ENCODE measurements at places on chromosomes 1 and 21.

DNA sequence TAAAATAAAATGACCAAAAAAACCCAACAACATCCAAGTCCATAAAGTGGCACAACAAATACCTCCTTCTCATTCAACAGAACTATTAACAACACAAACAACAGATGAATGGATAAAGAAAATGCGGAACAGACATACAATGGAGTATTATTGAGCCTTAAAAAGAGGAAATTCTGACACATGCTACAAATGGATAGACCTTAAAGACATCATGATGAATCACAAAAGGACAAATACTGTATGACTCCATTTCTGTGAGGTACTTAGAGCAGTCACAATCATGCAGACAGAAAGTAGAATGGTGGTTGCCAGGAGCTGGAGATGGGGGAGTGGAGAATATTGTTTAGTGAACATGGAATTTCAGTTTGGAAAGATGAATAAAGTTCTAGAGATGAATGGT lies 42.6 kb downstream of the EYA3 start:
- DNase-seq, result no peak

- no peak for DNase-seq
Observed at GRCh38 chr1:246925997-246926626, 5.6 kb downstream of the AHCTF1 start.

DNA sequence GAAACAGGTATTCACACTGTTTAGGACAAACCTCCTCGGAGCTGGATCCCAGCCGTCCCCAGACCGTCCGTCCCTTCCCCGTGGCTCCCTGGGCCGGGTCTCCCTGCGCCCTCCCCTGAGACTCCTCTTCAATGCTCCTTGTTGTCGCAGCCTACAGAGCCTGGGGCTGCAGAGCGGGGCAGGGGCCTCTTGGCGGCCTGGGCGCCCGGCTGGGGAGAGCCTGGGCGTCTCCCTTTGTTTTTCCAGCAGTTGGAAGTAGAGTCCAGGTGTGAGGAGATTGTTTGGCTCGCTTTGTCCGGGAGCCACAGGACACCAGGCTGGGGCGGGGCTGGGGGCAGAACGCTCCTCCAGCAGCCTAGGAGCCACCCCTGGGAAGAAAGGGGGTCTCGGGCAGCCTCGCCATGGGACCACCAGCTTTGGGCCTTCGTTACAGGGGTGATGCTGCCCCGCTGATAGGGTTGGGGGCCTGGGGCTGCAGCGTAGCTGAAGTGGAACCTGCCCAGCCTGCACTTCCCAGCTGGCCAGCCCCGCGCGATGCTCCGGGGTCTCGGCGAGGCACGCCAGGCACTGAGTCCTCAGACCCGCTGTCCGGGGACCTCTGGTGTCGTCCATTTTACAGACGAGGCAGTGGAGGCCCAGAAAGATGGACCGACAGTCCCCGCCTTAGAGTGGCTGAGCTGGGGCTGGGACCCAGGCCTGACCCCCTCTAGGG lies 66.9 kb downstream of the PRDM16 start:
- DNase-seq, result no peak

DNA sequence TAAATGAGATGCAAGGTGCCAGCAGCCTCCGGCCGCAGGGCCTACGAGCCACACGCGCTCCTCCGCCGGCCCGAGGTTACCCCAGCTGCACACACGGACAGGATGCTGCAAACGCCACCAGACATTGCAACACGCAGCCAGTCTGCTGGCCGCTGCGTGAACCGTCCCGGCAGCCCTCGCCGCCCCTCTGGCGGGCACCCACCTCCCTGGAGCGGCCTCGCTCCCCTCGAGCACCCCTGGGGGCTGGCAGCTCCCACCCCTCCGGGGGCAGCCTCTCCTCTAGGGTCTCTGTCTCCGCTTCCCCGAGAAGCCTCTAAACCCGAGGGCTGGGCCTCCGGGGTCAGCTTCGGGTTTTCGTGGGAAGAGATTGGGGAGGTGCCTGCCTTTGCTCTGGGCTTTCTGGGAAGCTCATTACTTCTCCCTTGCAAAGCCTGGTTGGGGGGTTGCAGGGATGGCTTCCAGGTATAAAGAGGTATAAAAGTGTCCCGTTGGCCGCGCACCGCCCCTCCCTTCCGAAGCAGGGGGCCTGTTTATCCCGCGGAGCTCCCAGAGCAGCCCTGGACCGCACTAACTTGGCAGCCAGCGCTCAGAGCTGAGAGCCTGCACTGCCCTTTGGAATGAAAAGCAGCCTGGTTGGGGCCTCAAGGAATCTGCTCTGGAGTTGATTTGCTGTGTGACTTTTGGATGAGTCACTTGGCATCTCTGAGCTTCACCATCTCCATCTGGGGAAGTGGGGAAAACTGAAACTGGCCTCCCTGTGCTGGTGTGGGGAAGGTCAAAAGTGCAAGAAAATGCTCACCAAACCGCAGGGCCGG lies 21.8 kb downstream of the DHRS3 start:
- DNase-seq, result no peak

- no peak for DNase-seq
Observed at GRCh38 chr1:2273401-2274090, 45.4 kb downstream of the SKI start.

GRCh38 chr1:35191429-35192055 lies 1.4 kb downstream of the SFPQ start:
- no peak for DNase-seq

DNA sequence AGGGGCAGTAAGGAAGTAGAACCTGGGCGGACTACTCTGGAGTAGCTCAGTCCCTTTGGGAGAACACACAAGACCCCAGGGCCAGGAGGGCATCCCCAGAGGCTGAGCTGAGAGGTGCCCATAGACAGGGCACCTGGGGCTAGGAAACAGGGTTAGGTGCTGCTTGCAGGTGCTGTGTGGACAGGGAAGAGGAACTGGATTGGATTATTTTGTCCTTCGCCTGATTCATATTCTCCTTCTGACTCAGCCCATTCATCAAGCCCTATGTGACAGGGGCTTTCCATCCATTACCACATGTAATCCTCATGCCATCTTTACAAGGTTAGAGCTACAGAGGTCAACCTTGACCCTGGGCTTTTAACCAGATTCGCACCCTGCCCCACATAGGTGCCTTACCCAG lies 183.9 kb downstream of the C1orf94 start:
- DNase-seq, result no peak

Measured in effector memory CD4-positive, alpha-beta T cell (primary cell).